ENCODE measurements at places on chromosomes 3 and 15. TPM values are rescaled to one million over a fixed set of nuclear protein-coding genes. Genes with fewer than 3 reads are reported as not detected.

The MAP1A gene
- total RNA-seq, result 10.8 TPM

The NPAP1 gene
- not detected for total RNA-seq

The SLC28A2 gene
- total RNA-seq, result not detected

The LDHAL6B gene
- total RNA-seq, result not detected

The FES gene
- total RNA-seq, result 107 TPM

The PARP15 gene
- total RNA-seq, result 4.3 TPM

The MYO5A gene
- total RNA-seq, result 70.9 TPM

The GOLGA8S gene
- 0.06 TPM for total RNA-seq

The KLHL40 gene
- total RNA-seq, result not detected

The FAM174B gene
- 51.1 TPM for total RNA-seq

The CCDC12 gene
- total RNA-seq, result 39.6 TPM

The MYNN gene
- total RNA-seq, result 11.2 TPM

All from glomerular endothelial cell (primary cell).